ENCODE measurements at places on chromosomes 1 and 21.
A peak's percentile ranks its signal among the peaks of the same experiment; 100 is the strongest.

- no peak for DNase-seq
These were observed 1.5 kb upstream of the GPR137B start for GRCh38 chr1:236140705-236141446.

DNA sequence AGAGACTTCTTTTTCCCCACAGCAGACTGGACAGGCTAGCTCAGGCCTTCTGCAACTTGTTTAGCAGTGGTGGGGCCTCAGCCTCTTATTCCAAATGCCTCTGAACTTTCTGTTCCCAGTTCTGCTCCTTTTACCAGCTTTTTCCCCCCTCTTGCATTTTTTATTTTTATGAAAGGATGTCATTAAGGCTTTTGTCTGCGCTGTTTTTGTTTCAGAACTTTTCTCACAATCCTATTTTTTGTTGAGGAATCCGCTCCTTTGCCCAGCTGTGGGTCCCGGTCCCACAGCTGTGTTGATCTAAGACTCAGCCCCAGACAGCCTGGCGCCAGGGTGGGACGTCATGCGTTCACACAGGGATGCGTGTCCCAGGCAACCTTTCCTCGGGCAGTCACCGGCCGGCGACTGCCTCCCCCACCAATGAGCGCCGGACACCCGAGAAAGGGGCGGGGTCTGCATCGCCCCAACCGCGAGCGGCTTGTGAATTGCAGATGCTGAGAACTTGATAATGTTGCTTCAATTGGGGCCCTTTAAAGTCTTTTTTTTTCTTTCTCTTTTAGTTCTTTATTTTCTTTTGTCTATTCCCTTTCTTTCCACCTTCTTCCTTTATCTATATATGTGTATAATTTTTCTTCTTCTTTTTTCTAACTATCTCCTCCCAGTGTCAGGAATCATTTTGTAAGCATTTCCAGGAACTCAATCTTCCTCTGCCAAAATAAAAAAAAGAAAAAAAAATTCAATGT, 3.0 kb upstream of the ID3 start:
- DNase-seq: peak; percentile 33

DNA sequence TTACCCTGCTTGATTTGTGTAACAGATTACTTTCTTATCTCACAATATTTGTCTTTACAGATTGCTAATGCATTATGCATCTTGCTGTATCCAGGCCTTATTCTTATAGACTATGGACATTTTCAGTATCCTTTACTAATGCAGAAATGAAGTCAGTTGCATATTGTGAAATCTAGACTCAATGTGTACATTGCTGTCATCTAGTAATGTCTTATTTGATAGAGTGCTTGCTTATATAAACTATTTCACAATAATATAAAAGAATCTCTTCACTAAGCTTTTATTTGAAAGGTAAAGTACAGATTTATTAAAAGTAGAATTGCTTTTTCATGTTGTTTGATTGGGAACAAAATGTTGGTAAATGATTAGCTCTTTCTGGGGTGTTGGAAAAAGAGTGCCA, 39.6 kb downstream of the ALG6 start:
- no peak for DNase-seq

- DNase-seq: no peak
These were observed 36.4 kb downstream of the TBCE start for GRCh38 chr1:235403593-235403992.

GRCh38 chr1:161954050-161954449, 69.6 kb downstream of the OLFML2B start:
- DNase-seq: no peak

DNA sequence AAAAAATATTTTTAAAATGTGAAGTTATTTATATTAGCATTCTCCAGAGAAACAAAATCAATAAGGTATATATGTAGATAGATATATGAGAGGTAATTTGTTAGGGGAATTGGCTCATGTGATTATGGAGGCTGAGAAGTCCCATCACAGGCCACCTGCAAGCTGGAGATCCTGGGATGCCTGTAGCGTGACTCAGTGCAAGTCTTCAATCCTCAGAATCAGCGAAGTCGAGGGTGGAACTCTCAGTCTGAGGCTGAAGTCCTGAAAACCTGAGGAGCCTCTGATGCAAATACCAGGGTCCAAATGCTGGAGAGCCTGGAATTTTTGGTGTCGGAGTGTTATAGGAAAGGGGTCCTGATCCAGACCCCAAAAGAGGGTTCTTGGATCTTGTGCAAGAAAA, 658.5 kb downstream of the USP25 start:
- no peak for DNase-seq

DNA sequence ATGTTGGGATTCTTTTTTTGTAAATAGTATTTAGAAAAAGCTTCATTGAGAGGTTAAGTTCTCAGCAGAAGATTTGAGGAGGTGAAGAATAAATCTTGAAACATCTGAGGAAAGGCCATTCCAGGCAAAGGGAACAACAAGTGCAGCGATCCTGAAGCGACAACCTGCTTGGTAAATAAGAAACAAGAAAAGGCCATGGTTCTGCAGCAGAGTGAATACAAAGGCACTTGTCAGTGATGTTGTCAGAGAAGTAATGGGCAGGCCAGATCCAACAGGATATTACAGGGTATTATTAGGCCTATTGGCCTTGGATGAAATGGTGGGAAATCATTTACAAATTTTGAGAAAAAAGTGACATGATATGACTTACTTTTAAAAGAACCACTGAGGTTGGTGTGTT, 960.0 kb downstream of the PLA2G4A start:
- no peak for DNase-seq

GRCh38 chr21:42561762-42562650, 48.4 kb downstream of the SLC37A1 start:
- DNase-seq: no peak

DNA sequence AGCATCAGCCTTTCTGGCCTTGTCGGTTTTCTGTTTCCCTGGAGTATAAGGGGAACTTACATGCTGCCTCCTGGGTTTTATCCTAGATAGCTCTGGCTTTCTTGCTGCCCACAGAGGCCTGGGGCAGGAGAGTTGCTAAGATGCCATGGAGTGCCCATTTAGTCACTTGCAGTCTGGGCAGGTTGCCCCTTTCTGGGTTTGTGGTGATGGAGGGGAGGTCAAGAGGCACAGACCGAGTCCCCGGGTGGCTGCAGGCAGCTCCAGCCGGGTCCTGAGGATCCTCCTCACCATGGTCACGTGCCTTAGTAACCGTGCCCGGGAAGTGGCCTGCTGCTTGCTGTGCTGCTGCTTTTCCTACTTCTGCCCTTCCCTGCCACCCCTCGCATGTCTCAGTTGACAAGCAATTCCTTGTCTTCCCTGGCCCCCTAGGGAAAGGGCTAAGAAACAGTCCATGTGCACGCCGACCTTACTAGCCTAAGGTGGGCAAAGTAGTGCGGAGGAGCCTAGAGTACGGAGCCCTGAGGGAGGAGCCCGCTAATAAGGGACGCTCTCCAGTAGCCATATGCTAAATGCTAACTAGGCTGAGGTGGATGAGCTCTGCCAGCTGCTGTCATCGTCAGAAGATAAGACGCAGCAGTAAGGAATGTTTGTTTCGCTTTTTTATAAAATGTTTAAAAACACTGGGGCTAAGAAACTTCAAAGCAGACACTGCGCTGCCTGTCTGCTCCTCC, 34.8 kb downstream of the CLCA1 start:
- DNase-seq: no peak

DNA sequence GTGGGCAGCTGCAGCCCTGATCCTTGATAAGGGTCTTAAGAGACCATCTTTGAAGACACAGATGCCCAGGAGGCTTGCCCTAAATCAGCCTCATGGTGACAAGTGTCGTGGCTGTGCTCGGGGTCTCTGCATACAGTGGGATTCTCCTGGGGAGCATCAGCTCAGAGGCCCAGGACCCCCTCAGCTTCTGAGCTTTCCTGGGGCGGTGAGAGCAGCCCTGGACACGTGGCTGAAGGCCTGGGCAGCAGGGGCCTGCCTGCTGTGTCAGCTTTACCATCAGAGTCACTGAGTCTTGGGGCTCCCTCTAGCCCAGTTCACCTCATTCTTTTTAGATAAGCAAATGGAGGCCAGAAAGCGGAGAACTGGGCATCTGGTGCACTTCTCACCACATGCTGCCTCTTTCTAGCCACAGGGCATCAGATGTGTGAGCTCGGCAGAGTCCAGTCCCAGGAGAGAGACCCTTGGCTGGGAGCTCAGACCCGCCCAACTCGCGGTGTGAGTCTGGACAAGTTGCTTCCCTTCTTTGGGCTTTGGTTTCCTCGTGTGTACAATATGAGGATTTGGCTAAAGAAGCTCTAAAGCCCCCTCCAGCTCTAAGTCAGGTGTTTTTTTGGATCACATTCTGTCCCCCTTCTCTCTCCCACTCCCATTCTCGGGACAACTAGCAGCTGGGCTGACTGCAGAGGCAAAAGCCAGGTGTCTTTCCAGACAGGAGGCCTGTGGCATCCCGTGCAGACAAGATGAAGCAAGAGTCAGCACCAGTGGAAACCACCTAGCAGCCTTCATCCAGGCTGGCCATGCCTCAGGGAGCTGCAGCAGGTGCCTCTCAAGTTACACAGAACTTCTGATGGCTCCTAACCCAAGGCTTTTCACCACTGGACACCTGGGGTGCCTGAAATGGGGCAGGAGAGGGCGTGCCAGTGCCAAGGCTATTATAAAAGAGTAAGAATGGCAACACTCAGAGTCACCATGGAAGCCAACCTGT, 119.1 kb downstream of the KCNN3 start:
- DNase-seq: no peak

- DNase-seq: no peak
These were observed 7.5 kb upstream of the ZNF648 start for GRCh38 chr1:182069028-182069466.

DNA sequence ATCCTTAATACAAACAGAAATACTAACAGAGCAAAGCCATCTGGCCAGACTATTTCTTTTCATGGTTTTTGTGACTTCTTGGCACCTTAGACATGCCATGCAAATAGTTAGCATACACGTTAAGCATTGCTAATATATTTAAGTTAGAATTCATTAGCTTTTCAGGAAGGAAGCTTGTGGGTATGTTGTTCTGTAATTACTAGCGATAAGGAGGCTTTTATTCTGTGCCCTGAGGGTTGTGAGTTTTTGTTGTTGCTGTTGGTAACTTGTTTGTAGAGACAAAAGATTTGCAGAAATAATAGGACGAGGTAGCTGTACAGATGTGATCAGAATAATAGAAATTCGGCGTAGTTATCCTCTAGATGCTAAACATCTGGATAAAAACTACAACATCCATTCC, 305.3 kb downstream of the TM2D1 start:
- no peak for DNase-seq

GRCh38 chr1:43038232-43038935, 79.7 kb upstream of the SLC2A1 start:
- DNase-seq: no peak

DNA sequence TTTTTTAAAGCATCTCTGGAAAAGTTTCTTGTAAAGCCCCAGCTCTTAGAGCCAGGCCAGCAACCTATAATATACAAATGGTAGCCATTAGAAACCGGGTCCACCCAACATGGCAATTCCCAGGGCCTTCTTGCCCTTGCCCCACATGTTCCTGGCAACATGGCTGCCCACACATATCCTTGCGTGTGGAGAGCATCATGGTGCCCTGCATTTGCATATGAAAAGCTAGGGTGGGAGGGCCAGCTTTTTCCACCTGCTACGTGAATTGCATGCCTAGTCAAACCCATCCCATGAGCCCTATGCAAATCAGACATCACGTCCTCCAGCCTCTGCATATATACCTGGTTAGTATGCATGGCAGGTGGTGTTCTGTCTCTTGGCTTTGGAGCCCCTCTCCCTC, 88.2 kb downstream of the RABGAP1L start:
- no peak for DNase-seq

- no peak for DNase-seq
These were observed 307.0 kb upstream of the NR5A2 start for GRCh38 chr1:199720496-199720895.

GRCh38 chr1:10686404-10687040, 109.9 kb downstream of the CASZ1 start:
- DNase-seq: no peak

All from CD4-positive, alpha-beta T cell treated with Interleukin-12 subunit alpha and Interleukin-12 subunit beta, for 1 hour (primary cell).